ENCODE measurements at places on chromosomes 1 and 21.

GRCh38 chr1:39670689-39671088, 1.2 kb downstream of the NT5C1A start:
- DNase-seq = no peak

GRCh38 chr1:172770071-172770470, 111.2 kb downstream of the FASLG start:
- peak; percentile 38 for DNase-seq

DNA sequence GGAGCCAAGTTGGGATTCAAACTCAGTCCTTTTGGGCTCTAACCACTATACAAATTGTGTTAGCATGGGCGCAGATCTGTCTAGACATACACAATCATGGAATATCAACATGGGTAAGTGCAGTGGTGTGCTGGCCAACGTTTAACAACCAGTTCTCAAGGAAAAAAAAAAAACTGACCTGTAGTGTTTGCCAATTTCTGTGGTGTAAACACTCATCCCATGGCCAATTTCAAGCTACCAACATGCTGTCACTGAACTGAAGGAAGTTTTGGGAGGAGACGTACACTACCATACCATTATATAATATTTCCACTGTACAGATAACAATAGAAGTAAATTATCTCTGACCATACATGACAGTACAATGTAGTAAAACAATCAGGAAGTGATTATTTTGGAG, 3.2 kb downstream of the TCEA3 start:
- no peak for DNase-seq

DNA sequence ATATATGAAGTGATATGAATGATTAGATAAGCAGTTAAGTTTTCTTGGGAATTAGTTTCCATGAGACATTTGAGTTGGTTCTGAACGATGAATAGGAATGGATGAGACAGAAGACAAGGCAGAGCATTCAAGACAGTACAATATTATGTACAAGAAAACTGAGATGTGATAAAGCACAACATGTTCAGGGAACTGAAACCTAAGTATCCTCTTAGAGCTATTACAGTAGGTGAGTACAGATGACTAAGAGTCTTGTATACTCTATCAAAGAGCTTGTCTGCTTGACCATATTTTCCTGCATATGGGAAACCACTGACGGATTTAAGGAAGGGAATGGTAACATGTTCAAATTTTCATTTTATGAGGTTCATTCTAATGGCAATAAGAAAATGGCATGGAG, 61.6 kb downstream of the NME7 start:
- DNase-seq = no peak

DNA sequence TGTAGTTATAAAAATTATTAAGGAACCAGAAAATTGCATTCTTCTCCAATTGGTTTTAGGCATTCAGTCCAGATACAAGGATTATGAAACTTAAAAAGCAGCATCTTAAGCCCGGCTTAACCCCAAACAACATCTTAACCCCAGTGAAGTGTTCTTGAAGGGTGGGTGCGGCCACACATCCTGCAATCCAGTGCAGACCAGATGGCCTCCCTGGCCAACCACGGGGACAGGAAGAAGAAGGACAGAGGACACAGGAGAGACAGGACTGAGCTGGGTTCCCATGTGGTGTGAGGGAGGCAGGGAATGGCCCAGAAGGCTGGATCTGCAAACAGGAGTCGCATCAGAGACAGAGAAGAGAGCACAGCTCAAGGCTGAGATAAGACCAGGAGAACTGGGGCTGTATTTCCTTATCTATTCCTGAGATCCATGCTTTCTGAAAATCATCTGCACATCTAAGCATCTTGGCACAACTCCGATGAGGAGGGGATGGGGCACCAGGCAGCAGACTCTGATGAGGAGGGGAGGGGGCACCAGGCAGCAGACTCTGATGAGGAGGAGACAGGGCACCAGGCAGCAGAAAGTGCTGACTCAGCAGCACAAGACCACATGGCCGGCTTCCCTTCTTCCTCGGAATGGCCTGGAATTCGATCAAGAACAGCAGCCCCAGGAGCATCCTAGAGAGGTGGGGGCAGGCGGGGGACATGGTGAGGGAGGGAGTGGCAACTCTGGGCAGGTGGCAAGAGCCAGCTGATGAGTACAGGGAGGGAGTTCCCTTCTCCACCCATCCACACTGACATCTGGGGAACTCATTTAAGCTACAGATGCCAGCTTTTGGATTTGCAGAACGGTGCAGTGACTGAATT, 26.6 kb downstream of the ABCG1 start:
- DNase-seq = no peak

- DNase-seq = no peak
Measured at GRCh38 chr1:29383746-29384371, 147.5 kb downstream of the PTPRU start.

GRCh38 chr1:107664982-107665925, 299.7 kb downstream of the VAV3 start:
- no peak for DNase-seq

DNA sequence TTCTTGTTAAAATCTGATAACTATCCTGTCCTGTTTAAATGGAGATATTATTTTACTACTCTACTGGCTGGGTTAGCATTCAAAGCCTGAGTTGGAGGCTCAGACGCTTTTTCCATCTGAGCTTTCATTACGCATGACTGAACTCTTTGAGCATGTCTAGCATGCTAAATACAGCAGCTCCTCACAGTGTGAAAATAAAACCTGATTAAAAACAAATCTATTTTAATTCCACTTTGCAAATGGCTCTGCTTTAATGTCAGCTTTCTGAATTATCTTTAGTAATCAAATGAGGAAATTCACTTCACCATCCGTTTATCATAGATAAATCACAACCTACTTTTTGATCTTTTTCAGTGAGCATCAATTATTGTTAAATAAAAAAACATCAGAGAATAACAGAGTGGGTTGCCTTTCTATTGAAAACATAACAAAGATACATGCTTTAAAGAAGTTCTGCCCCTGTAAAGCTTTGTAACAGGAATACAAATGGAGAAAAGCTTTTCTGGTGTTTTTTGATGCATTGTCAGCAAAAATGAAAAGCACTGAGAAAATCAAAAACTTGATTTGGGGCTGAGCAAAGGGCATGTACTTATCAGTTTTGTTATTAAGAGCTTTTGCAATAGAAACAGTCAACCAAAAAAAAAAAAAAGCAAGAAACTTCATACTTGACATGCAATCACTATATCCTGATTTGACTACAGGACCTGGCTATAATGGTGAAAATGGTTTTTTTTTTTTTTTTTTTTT, 3.5 kb upstream of the SPEN start:
- DNase-seq = no peak

DNA sequence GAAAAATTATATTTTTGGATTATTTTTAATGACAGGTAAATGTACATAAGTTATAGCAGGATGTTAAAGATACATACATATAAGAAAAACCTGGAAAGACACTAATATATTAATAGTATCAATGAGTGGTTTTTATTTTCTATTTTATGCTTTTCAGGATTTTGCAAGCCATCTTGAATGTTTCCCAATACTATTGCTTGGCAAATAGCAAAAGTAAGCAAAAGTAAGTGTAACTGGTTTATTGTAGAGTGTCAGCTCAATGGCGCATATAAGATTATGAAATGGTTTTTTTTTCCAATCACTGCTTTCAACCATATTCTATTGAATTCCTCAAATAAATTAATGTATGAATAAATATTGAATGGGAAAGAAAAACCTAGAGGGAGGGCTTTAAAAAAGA, 36.4 kb downstream of the ZNF684 start:
- DNase-seq = no peak

DNA sequence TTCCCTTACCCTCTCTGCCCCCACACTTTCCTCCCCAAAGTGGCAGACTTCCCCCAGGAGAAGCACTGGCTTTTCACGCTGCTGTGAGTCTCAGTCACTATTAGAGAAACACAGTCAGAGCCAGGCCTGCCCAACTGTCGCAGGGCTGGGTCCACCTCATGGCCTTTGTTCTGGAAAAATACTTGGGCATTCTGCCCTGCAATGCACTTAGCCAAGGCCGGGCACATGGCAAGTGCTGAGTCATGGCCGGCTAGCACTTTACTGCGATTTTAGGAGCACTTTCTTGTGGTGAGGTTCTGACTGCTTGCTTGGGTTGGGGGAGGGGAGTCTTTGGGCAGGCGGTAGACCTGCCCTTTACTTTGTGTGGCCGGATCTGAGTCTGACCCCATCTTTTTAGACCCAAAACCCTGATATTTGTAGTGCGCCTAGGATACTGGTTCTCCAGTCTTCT, 7.7 kb downstream of the EPHX1 start:
- peak; percentile 55 for DNase-seq

- peak; percentile 87 for DNase-seq
Measured at GRCh38 chr1:18875107-18875795, 15.8 kb upstream of the TAS1R2 start.

DNA sequence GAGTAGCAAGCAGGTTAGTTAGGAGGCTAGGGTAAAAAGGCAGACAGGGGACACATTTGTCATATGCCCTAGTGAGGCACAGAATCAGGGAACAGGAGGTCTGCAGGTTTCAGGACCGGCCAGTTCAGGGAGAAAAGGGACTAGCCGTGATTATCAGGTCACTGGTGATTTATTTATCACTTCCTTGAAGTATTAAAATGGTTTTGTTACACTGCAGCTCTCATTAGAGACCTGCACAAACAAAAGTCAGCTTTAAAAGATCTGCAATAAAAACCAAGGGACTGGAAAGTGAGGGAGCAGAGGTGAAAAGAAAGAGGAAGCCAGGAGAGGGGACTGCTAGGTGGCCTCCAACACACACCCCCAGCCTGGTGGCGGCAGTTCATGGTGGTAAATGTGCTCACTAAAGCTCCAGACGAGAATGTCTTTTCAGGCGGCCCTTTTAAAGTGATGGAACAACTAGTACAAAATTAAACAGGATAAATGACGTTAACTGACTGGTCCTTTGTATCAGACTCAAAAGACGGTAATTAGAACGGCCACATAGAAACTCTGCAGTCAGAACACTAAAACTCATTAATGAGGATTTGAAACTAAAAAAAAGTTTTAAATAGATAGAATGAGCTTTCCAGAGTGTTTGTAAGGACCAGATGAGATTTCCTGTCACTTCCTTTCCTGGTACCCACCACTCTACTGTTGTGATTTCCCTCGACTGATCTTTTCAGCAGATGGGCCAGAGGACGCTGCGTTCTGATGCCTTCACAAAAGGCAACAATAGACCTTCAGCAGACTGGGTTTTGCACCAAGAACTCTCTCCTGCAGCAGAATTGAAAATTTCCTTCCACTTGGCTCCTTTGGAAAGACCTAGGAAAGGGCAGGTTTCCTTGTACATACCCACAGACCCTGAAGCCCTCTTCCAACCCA, 136.8 kb downstream of the NTPCR start:
- peak; percentile 47 for DNase-seq

DNA sequence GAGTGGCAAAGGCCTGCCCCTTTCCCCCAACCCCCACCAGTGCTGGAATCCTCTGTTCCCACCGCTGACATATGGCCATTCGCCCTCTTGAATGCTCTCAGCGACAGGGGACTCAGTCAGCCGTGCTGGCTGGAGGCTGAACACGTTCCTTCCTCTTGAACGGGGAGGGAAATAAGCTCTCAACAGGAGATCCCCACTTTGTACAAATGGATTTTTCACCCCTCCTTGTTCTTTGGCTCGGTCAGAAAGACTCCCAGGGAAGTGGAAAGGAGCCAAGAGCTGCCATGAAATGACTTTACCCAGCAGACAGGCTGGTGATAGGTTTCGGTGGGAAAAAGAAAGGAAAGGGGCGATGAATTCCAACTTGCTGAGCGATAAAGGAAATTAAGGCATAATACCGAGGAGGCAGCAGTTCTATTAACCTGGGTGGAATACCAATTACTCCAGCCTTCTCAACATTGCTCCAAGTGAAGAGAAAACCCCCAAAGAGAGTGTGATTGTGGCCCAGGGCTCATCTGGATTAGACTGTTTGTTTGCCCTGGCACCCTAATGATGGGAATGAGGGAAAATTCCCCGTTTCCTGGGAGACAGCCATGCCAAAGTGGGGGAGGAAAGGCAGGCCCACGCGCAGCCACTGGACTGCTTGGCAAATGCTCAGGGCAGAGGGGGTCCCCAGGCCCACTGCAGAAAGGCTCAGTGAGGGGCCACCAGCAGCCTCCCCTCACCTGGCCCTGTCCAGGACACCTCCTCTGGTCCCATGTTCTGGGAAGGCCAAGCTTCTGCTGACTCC, 23.9 kb downstream of the LRP8 start:
- DNase-seq = no peak

DNA sequence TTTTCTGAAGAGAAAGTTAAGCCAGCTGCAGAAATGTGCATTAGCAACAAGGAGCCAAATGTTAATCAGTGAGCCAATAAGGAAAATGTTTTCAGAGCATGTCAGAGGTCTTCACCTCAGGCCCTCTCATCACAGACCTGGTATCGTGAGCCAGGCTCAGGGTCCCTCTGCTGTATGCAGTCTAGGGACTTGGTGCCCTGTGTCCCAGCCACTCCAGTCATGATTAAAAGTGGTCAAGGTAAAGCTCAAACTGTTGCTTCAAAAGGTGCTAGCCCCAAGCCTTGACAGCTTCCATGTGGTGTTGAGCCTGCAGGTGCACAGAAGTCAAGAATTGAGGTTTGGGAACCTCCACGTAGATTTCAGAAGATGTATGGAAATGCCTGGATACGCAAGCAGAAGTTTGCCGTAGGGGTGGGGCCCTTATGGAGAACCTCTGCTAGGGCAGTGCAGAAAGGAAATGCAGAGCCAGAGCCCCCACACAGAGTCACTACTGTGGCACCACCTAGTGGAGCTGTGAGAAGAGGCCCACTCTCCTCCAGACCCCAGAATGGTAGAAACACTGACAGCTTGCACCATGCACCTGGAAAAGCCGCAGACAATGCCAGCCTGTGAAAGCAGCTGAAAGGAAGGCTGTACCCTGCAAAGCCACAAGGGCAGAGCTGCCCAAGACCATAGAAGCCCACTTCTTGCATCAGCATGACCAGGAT, 1128.7 kb downstream of the AMY1C start:
- peak; percentile 10 for DNase-seq

- DNase-seq = peak; percentile 30
Measured at GRCh38 chr21:46097336-46098293, at the start of gene COL6A2. Gene COL6A2, plus strand, starts transcription at chr21:46098112.

- no peak for DNase-seq
Measured at GRCh38 chr1:43878440-43878839, 55.2 kb upstream of the ARTN start.

DNA sequence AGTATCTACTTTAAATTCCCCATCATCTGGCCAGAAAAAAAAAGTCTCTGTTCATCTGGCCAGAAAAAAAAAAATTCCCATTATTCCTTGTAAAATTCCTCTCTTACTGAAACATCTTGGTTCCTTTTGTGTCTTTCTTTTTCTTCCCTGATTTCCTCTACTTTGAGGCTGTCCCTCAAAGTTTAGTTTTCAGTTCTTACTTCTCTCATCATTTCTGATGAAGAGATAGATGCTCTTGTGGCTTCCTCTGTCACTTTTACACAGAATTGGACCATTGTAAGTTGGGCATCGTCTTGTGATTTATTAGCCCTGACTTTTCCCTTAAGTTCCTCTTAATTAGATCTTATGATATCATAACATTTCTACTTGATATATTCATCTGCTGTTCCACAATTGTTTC, 6.5 kb downstream of the SOAT1 start:
- DNase-seq = no peak

DNA sequence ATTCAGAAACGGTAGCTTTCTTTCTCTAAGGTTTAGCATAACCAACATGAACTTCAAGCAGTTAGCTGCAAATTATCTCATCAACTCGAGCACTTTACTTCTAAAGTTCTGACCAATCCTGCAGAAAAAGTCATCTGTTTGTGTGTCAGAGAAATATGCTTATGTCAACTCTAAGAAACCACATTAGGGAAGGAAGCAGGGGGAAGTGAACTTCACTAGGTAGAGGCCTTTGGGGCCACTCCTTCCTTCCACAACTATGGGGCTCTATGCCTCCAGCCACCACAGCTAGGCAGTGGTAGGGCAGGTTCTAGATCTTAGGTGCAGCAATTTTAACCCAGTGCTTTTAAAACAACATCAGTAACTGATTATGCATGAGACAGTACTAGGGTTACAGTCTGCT, 375.9 kb downstream of the DSCAM start:
- DNase-seq = peak; percentile 9

Data from KBM-7 (cell line).